Left renal cortex interstitium (tissue), 4 donors: ENCODE measurements at places on chromosomes 4 and X.

GRCh38 chrX:154417157-154417556 is 5.8 kb downstream of the TAFAZZIN start:
- no peak for DNase-seq

DNA sequence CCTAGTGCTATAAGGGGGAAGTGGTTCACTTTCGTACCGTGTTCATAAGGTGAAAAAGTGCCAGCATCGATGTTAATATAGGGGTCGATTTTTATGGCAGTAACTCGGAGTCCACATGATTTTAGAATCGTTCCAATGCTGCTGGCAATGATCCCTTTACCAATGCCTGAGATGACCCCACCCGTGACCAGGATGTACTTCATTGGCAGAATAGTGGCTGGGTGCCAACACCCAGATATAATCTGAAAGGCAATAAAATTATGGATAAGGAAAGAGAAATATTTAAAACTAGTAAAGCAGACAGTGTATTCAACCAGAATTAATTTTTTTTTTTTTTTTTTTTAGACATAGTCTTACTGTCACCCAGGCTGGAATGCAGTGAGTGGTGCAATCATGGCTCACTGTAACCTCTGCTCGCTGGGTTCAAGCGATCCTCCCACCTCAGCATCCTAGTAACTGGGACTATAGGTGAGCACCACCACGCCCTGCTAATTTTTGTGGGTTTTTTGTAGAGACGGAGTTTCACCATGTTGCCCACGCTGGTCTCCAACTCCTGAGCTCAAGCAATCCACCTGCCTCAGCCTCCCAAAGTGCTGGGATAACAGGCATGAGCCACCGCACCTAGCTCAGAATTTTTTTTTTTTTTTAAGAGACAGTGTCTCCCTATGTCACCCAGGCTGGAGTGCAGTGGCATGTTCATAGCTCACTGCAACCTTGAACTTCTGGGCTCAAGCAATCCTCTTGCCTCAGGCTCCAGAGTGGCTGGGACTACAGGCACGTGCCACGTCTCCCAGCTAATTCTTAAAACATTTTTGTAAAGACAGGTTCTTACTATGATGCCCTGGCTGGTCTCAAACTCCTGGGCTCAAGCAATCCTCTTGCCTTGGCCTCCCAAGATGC is 9.5 kb downstream of the CTPS2 start:
- DNase-seq: no peak

DNA sequence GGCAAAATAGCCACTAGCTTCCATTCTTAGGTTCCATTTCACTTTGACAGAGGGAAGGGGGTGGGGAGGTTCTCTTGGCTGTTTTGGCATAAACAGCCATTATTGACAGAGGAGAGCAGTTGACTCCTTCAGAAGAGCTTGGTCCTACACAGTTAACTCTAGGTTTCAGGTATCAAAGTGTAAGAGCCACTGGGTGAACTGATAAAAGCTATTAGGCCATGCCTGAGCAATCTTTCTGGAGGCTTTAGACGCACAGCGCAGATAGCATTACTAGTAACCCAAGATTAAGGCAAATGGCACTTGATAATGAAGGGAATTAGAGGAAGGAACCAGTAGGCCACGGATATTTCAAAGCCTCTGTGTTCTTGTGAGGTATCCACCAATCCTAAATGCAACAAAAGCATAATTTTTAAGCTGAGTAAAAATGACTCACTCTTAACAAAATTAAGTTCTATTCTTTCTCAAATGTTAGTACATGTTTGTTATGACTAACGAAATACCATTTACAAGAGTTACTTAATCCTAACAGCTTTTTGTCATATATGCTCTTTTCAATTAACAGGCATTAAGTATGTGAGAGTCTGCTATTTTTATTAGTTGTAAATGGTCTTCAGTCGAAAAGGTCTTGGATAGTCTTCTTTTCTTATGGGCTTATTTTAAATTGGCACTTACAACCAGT is 53.6 kb downstream of the SLC7A11 start:
- DNase-seq: no peak

DNA sequence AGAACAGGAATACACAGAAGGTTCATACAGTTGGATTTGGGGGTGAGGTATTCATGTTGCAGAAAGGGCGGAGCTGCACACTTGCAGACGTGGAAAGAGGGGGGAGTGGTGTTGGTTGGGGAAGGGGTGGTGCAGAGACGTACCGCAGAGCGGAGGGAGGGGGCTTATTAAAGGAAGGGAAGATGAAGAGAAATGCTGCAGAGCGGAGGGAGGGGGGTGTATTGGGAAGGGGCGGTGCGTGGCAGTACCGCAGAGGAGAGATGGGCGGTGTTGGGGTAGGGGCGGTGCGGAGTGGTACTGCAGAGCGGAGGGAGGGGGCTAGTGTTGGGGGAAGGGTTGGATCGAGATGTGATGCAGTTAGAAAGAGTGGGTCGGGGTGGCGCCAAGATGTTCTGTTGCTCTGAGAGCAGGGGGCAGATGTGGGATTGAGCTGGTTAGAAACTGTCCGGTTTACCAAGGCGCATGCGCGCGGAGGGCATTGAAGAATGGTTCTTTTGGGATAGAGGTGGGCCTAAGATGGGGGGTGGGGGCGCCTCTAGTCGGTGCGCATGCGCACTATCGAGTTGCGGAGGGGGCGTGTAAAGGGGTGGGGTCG is 900 bp downstream of the TRO start:
- DNase-seq: peak; percentile 48

DNA sequence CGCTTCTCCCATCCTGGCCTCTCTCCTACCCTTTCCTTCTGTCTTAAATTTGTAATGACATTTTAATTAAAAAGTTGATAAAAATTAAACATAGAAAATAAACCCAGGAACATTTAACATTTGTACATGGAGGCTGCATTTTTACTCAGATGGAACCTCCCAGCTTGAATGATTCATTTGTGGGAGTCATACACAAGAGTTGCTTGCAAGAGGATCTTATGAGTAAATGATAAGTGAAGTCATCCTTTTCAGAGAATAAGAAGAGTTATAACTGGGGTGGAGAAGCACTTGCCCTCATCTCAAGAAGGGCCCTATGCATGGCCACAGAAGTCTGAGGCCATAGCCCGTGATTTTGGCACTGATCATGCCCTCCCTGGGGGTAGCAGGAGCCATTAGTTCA is 482.9 kb upstream of the BOD1L1 start:
- no peak for DNase-seq

DNA sequence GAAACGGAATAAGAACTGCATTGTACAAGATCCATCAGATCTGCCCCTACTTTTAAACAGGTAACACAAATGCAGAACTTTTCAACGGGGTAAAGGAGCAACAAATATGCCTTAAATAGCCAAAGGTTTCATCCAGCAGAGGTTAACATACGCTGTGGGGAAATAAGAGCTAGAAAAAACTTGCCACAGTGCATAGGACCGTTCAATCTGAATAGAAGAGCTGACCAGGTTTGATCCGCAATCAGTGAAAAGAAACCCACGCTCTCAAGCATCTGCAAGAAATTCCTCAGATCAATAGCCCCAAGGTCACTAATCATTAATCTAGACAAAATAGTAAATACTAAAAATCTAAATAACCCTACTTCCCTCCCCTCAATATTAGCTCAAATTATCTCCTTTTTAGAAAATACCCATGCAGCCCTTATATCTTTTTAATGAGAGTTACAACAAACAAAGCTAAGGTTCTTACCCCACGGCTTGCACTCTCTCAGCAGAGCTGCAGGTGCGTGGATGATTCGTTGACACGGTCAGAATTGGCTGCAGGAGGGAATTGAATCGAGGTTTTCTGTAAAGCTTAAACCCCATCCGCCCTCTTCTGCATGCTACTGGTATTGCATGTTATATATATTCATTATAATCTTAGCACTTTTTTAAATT is at the start of gene TLR10:
Gene TLR10 (minus strand): TSS at position 539 of the 657 bp plus-strand sequence. CDS start 7,400 bp downstream, outside the sequence.
- no peak for DNase-seq

- DNase-seq: no peak
Measured at GRCh38 chr4:186619088-186619487, 63.7 kb upstream of the MTNR1A start.

DNA sequence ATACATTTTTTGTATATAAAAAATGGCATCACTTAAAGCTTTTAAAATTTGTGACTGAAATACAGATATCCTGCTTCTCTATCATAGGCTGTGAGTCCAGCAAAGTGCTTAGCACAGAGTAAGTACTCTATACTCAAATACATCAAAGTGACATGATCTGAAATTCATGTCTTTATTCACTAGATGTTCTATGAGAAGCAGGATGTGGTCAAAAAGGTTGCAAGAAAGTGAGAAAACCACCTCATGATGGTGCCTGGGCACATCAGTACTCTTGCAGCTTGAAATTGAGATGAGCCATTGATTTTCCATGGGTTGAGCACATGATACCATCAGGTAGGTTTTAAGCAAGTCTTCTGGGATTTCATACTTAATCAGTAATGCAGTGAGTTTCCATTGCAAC is 20.4 kb upstream of the SFRP2 start:
- DNase-seq: no peak

GRCh38 chr4:65023081-65023480 is 613.8 kb upstream of the TECRL start:
- DNase-seq: no peak

DNA sequence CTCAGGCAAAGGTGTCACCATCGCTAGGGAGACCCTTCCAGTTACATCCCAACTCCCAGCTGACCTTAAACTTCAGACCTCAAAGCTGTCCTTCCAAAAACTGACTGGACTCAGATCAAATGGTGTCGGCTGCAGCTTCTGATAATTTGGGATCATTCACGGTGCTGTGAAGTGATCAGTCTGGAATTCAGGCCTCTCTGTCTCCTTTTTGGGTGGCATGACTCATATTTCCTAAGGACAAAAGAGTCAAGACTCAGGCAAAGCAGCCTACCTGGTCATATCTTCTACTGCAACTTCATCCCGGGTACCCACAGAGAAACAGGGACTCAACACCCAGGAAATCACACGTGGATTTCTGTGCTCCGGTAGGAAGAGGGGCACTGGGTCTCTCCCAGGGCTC is 87.6 kb downstream of the SORCS2 start:
- DNase-seq: no peak

GRCh38 chr4:154478547-154478946 is 13.1 kb downstream of the DCHS2 start:
- DNase-seq: no peak

DNA sequence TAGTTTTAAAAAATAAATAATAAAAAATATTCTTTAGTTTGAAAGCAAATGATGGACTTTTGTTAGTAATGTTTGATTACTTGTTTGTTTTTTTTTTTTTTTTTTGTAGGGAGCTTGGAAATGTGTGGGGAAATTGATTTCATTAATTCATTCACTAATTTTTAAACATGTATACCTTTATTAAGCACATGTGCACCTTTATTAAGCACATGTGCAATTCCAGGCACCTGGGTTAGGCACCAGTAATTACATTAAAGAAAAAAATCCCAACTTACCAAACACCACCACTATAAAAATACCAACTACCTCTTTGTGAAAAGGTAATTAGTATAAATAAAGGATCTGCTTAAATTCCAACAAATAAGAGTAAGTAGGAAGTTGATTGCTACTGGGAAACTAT is 9.5 kb downstream of the GUCY1B1 start:
- no peak for DNase-seq

- no peak for DNase-seq
Measured at GRCh38 chrX:87063642-87064041, 454.0 kb upstream of the KLHL4 start.

GRCh38 chr4:5141802-5142201 is 90.5 kb downstream of the STK32B start:
- DNase-seq: no peak

DNA sequence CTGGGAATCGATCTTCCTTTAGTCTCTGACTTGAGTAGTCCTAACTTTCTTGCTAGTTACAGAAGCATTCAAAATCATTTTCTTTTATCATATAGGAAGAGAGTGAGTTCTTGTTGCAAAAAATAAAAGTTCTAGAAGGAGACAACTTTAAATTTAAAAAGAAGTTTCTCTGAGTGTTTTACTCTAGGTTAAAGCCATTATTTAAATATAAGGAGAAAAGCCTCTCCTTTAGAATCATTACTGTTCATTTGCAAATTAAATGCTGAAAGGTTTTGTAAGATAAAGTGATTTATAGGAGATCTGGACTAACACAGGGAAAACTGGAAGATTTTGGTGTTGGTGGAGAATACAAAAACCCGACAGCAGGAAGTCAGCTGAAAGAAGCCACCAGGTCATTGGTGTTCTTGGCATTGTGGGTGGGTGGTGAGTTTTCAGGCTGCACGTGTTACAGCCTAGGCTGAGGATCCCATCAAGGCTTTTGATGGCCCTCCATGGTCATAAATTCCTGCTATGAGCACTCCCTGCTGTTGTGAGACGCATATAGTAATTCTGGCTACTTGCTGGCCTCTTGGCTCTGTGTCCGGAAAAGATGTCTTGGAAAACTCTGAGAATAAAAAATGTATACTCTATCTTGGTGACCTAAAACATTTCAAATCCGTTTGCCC is 81.6 kb downstream of the GPAT3 start:
- DNase-seq: no peak

DNA sequence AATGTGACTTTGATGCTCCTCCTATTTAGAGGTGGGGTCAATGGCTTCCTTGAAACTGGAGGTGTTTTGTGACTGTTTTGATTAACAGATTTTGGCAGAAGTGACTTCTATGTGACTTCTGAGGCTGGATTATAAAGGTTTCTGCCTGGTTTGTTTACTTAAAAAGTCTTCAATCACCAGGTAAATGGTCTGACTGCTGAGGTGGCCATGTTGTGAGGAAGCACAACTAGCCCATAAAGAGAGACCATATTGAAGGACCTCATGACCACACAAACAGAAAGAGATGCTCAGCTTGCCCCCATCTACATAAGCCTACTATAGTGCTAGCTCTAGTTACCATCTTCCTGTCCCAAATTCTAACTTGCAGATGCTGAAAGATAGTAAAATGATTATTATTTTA is 14.3 kb upstream of the LSM6 start:
- no peak for DNase-seq

DNA sequence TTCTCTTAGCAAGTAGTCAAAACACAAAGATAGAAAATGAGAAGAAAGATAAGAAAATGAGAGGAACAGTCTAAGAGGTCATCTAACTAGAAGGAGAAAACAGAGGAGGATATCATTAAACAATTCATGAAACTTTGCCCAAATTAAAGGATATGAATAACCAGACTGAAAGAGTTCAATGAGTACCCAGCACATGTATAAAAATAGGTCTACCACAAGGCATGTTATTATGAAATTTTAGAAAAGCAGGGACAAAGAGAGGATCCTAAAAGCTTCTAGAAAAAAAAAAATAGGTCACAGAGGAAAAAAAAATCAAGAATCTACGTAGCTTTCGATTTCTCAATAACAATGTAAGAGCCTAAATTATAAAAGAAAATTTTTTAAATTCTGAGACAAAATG is 118.5 kb downstream of the WDFY3 start:
- no peak for DNase-seq
